GM04504 (cell line): ENCODE measurements at places on chromosomes 1 and 21.
A peak's percentile ranks its signal among the peaks of the same experiment; 100 is the strongest.

GRCh38 chr1:1753607-1754005 is 24.7 kb downstream of the NADK start:
- DNase-seq, result no peak

GRCh38 chr1:13730291-13730690 is 30.3 kb downstream of the PRDM2 start:
- DNase-seq, result no peak

DNA sequence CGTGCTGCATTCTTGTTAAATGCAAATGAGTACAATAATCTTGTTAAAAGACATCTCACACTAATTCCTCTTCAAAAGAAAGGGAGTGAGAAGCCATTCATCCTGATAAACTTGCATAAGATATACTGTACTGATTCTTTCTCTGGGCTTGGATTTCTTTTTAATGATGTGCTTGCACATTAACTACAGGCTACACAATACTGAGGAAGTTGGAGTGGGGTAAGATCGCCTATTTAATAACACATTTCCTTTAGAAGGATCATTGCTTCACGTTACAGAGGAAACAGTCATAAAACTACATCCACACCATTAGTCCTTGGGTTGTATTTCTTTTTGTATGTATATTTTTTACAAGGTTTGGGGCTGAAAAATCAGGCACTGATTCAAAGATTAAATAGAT is 36.6 kb downstream of the NRIP1 start:
- no peak for DNase-seq

- DNase-seq, result peak; percentile 95
Measured at GRCh38 chr1:235018161-235018560, 110.5 kb downstream of the TOMM20 start.

DNA sequence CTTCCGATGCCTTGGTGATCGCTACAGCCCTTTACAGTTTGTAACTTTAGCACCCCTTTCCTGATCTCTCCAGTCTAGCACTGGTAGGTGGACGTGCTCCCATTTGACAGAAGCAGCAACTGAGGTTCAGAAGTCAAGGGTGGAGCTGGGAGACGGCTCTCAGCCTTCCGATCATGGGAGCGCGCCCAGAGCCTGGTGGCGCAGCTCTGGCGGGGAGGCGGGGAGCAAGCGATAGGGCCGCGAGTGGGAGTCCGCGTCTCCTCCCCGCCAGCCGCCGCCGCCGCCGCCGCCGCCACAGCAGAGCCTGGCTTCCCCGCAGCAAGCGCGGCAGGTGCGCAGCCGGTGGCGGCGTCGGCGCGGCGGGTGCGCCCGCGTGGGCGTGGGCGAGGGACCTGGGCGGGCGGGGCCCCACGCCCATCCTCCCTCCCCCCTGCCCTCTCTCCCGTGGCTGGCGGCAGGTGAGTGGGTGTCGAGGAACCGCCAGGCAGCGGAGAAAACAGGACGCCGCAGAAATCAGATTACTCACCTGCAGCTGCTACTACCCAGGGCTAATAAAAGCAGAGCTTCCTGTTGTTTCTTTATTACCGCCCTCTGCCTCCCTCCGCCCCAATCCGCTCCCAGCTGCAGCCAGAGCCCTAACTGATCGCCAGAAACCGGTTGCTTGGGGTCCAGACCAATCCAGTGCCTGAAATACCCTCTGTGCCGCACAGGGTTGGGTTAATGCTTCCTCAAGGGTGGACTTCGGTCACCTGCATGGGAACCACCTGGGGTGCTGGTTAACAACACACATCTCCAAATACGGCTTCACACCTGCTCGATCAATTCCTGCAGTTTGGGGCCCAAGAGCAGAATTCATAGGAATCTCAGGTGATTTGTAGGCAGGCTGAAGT is 60.2 kb upstream of the ID3 start:
- DNase-seq, result no peak

GRCh38 chr1:20792196-20792595 is 5.1 kb upstream of the HP1BP3 start:
- peak; percentile 73 for DNase-seq

DNA sequence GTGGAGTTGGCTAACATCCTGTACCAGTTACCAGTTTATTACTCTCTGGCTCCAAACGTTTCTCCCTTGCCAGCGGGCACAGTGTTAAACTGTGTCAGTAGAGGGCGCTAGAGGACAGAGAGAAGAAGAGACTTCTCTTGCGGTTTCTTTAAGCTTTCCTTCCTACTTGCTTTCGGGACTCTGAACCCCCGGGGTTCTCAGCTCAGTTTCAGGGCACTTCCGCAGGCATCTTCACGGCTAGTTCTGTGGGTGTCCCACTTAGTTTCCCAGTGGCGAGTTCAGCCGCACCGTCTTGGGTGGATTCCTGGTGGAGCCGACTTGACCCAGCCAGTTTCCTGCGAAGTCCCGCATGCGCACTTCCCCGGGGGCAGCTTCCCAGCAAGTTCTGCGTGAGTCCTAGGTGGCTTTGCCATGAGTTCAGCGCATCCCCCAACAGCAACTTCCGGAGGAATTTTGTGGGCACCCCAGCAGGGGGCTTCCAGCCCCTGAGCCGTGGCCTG is 37.9 kb upstream of the BTG2 start:
- peak; percentile 81 for DNase-seq

DNA sequence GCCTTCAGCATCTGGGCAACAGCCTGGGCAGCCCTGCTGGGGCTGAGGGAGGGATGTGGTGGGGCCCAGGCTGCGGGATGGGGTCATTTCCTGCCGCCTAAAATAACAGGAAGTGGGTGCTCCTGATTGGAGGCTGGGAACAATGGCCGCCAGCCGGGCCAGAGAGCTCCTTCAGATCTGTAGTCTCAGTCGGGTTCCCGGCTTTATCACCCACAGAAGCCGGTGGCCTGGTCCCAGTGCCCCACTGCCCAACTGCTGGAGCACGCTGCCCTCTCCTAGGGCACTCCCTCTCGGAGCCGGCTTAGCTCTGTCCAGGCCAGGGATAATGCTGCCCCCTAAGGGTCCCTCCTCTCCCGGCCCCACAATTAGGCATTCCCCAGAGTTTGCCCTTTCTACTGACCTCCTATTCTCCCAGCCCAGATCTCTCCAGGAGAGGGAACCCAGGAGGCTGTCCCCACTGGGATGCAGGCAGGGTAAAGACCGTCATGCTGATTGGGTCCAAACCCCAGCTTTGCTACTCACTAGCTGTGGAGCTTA is 5.1 kb downstream of the MAP7D1 start:
- no peak for DNase-seq

DNA sequence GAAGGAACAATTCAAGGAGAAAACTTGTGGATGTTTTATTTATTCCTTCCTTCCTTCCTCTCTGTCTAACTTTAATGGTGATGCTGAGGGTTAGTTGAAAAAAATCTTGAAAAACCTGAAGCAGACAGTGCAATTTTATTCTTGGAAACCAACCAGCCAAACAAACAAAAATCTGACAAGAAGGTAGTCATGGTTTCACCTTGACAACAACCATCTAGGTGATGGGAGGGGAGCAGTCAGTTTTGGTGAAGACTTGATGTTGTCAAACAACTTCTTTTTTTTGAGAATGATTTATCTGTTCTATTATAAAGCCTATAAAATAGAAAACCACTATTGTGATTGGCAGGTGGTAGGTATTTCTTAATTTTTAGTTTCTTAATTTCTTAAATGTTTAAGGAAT is 92.4 kb upstream of the GPR88 start:
- DNase-seq, result no peak

GRCh38 chr1:156128308-156128653 is 13.8 kb downstream of the LMNA start:
- no peak for DNase-seq

- no peak for DNase-seq
Measured at GRCh38 chr1:117607471-117607870, 1.6 kb downstream of the TENT5C start.
